Ovary (tissue), 10 donors: ENCODE measurements at places on chromosomes 7 and 10. TPM values are rescaled to one million over a fixed set of nuclear protein-coding genes. Genes with fewer than 3 reads are reported as not detected.

The VSTM2A gene
- total RNA-seq: not detected

The SMKR1 gene
- not detected for total RNA-seq

The ACTL6B gene
- not detected for total RNA-seq

The HTR7 gene
- not detected for total RNA-seq

The AMPH gene
- total RNA-seq: 1.5 TPM

The PKD1L1 gene
- 0.32 TPM for total RNA-seq

The NUTM2D gene
- total RNA-seq: 5.9 TPM

The SMIM30 gene
- 19.1 TPM for total RNA-seq

The MPP7 gene
- 10.2 TPM for total RNA-seq

The NPY4R2 gene
- not detected for total RNA-seq

- no peak for DNase-seq
Measured at GRCh38 chr10:11672836-11673235, 61.4 kb upstream of the USP6NL start.

DNA sequence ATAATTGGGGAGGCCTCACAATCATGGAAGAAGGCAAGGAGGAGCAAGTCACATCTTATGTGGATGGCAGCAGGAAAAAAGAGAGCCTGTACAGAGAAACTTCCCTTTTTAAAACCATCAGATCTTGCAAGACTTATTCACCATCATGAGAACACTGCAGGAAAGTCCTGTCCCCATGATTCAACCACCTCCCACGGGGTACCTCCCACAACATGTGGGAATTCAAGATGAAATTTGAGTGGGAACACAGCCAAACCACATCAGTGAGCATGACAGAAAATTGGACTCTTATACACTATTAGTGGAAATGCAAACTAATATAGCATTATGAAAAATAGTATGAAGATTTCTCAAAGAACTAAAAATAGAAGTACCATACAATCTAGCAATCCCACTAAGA lies 271.2 kb downstream of the MAGI2 start:
- no peak for DNase-seq

DNA sequence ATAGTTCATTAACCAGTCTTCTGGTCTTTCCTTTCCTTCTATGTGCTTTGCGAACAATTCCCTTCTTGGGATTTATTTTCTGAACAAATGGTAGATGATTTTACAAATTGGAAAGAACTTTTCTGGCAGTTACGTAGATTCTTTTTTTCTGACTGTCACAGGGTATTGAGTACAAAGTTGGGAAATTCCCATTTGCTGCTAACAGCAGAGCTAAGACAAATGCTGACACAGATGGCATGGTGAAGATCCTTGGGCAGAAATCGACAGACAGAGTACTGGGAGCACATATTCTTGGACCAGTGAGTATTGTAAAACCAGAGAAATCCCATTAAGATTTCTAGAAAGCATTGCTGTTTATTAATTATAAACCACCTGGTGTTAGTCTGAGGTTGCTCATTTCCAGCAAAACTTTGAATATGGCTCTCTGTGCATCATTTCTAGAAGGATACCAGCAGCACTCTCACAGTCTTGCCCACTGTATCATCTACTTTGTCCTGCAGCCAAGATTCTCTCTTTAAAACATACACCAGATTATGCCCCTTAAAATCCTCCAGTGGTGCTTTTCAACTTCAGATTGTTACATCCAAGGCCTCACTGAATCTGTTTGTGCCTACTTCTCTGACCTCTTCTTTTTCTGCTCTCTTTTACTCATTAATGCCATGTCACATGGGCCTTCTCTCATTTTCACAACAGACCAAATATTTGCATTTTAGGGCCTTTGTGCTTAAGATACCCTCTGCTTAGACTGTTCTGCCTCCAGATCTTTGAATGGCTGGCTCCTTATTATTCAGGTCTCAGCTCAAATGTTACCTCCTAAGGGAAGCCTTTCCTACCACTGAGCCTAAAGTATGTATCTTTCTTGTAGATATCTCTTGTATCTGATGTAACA lies 27.0 kb downstream of the DLD start:
- no peak for DNase-seq

DNA sequence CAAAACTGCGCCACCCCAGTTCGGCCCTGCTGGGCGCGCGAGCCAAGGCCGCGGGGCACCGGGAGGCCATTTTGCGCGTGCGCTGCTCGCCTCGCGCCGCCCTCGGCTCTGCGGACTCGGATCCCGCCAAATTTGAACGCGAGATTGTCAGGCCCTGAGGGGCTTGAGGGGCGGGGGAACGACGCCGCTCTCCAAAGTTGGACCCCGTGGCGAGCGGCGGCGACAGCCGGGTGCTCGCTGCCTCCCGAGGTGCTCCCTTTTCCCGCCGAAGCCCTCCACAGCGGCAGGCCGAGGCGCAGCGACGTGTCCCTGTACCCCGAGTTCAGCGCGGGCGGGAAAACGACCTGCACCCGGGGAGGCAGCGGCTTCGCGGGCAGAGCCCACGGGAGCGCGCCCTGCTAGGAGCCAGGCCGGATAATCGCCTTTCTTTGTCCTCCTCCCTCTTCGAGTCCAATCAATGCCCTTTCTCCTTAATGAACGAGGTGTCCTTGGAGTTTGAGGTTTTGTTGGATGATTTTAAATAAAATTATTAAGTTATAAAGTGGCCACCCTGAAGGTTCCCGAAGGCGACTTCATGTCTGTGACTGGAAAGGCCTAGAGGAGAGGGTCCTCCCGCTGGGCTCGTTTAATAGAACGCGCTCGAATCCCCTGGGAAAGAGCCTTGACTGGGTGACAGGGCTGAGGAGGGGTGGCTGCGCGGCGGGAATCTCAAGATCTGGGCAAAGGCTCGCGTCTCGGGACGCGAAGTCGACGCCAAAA lies 10.7 kb upstream of the SPAG6 start:
- peak; percentile 34 for DNase-seq

DNA sequence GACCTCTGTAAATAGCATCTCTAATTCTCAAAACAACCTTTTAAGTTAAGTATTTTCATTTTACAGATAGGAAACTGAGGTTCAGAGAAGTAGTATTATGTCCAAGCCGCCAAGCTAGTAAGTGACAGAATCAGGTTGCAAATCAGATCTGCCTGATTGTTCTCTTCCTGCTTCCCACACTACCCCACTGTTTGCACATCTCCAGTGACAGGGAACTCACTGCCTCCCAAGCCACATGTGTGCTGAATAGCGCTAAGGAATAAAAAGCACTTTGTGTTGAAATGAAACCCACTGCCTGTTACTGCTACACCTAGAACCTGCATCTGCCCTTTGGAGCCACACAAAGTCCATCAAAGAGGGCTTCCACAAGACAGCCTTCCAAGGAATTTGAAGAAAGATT lies 45.1 kb upstream of the WDR11 start:
- DNase-seq: no peak

DNA sequence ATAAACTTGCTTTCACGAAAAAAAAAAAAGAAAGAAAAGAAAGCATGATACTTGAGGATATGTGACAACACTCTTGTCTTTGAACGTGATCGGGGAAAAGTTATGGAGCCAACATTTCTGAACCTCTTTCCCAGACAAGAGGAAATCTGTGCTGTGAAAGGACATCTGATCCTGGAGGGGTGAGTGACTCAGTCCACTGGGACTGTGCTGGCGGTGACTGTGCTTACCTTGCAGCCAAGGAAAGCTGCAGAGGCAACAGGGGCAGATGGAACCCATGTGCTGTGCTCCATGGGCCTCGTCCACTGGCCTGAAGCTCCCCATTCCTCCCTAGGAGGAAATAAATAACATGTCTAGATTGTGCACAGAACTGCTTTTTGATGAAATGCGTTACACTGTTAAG lies 116.5 kb upstream of the RAB11FIP2 start:
- no peak for DNase-seq

GRCh38 chr7:92058899-92059298 lies 75.4 kb downstream of the CYP51A1 start:
- DNase-seq: no peak

GRCh38 chr10:97540669-97541500 lies 31.7 kb upstream of the ANKRD2 start:
- DNase-seq: no peak

- DNase-seq: no peak
Measured at GRCh38 chr10:124035928-124036558, 57.4 kb downstream of the CHST15 start.

DNA sequence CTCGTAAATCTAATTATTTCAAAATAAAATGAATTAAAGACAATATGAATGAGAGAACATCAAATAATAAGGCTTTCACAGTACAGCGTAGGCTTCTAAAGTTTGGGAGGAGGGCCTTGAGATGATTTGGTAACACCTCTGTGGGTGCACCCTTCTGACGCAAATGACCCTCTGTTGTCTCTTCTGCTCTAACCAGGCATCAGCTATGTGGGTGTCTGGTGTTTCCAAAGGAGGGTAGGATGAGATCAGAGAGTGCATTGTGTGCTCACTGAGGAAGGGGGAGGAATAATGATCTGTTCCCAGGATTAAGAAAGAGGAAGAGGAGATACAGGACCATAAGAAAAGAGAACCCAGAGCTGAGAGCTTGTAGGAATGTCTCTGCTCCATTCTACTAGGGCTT lies 420.4 kb downstream of the SDK1 start:
- DNase-seq: no peak
